ENCODE measurements at places on chromosomes 12 and 14.

- no peak for DNase-seq
These were observed 81.9 kb downstream of the FAR2 start for GRCh38 chr12:29230800-29231560.

- DNase-seq = no peak
These were observed 23.9 kb upstream of the IGF1 start for GRCh38 chr12:102504280-102504679.

GRCh38 chr12:44358636-44359035, 517.5 kb downstream of the NELL2 start:
- DNase-seq = no peak

GRCh38 chr14:92317511-92317910, 5.5 kb upstream of the SLC24A4 start:
- peak; percentile 38 for DNase-seq

Data from EL (cell line).